ENCODE measurements at places on chromosomes 3 and 15. TPM values are rescaled to one million over a fixed set of nuclear protein-coding genes. Genes with fewer than 3 reads are reported as not detected.

Gene ADGRG7
- not detected for polyA plus RNA-seq

Gene CLRN1
- polyA plus RNA-seq: not detected

Gene EPHA6
- polyA plus RNA-seq: not detected

Gene GALNT15
- 8.0 TPM for polyA plus RNA-seq

Gene BLM
- 5.8 TPM for polyA plus RNA-seq

Gene CCDC54
- not detected for polyA plus RNA-seq

DNA sequence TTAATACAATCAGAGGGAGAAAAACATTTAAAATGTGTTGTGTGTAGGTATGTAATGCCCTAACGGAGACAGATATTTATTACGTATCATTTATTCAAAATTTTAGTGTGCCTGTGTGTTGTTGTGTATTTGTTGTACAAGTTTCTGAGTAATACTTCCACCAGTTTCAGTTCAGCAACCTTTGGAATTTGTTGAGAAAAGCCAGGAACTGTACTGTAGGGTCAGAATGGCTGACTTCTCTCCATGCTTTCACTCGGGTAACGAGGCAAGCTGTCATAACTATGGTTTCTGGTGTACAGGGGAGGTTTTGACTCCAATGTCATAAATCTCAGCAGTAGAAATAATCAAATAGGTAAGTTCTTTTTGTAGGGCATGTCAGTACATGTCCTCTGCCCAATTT, 23.8 kb upstream of the CNTN6 start:
- no peak for DNase-seq

- DNase-seq: peak; percentile 56
Measured at GRCh38 chr15:89912674-89913396, at the start of gene ARPIN. TSS of gene ARPIN (minus strand) at chr15:89912952. CDS start at chr15:89912835, 117 bp downstream.

GRCh38 chr3:169103951-169104941, 559.3 kb downstream of the MECOM start:
- DNase-seq: no peak

- no peak for DNase-seq
Measured at GRCh38 chr3:189664311-189664710, 33.1 kb downstream of the TP63 start.

- DNase-seq: no peak
Measured at GRCh38 chr3:121595765-121596406, 2.7 kb downstream of the FBXO40 start.

DNA sequence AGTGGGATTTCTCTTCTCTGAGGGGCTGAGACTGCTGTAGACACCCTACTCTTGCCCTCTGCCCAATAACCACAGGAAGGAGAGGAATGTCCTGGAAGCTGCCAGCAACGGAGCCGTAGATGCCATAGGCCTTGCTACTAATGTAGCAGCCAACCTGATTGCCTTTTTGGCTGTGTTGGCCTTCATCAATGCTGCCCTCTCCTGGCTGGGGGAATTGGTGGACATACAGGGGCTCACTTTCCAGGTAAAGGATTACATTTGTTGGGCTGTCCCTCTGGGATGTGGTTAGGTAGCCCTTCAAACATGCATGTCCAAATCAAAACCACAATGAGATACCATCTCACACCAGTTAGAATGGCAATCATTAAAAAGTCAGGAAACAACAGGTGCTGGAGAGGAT, 16.1 kb downstream of the SLC28A2 start:
- no peak for DNase-seq

GRCh38 chr3:127735767-127736693, 63.3 kb downstream of the ABTB1 start:
- DNase-seq: no peak

- DNase-seq: no peak
Measured at GRCh38 chr3:186909078-186909853, 21.1 kb upstream of the ST6GAL1 start.

DNA sequence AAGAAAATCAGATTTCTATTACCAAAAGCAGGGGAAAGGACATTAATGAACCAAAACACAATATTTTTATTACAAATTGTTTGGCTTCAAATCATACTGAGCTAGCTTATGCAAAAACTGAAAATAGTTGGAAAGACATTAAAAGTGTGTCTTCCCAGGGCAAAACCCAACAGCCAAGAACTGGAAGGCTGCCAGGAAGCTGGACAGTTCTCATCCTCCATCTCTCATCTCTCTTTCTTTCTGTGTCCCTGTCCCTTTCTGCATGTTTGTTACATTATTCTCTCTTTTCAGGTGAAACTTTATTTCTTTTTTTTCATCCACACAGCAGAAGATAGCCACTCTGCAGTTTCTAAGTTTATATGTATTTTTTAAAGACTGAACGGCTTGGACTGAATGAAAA, 41.1 kb upstream of the SNTN start:
- DNase-seq: no peak

- no peak for DNase-seq
Measured at GRCh38 chr3:162540421-162540820, 1043.8 kb downstream of the OTOL1 start.

DNA sequence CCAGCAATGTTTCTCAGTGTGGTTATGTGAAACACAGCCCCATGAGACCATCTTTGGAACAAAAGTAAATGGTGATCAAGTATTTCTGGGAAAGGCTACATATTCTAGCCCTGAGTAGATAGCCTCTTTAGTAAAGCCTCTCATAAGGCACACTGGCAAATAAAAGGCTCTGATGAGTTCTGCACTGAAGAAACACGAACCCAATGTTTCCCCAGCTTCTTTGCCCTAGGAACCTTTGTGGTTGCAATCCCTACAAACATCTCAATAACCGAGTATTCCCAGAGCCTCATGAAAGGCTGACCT, 41.8 kb downstream of the RAB6B start:
- no peak for DNase-seq

GRCh38 chr3:81261996-81262395, 499.4 kb downstream of the GBE1 start:
- DNase-seq: no peak

DNA sequence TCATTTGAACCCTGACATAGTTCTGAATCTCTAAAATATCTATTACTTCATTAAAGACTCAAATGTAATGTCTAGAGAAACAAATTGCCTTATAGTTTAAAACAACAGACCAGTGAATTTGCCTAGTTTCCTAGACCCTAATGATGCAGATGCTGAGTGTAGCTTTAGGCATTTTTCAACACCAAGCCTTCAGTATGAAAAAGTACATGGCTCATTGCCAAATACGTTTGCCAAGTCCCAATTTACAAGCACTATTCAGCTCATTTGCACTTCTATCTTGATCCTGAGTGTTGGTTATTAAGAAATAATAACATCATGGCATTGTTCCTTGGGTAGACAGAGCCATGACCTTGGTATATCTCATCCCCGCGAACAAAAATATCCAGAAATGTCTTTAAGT, 46.8 kb downstream of the EOMES start:
- no peak for DNase-seq

DNA sequence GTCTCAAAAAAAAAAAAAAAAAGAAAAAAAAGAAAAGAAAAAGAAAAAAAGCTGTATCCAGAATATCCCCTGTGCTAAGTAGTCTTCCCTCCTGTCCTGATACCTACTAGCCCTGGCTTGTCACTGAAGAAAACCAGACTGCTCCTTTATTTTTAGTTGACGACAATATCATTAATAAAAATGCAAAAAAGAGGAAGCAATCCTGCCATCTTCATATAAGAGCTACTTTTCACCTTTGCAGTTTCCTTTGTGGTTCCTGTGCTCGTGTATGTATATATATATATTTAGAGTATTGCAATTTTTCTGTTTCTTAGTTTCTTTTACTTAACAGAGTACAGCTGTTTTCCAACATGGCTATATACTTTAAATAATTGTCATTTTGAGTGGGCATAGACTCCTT, 13.6 kb downstream of the C3orf20 start:
- no peak for DNase-seq

DNA sequence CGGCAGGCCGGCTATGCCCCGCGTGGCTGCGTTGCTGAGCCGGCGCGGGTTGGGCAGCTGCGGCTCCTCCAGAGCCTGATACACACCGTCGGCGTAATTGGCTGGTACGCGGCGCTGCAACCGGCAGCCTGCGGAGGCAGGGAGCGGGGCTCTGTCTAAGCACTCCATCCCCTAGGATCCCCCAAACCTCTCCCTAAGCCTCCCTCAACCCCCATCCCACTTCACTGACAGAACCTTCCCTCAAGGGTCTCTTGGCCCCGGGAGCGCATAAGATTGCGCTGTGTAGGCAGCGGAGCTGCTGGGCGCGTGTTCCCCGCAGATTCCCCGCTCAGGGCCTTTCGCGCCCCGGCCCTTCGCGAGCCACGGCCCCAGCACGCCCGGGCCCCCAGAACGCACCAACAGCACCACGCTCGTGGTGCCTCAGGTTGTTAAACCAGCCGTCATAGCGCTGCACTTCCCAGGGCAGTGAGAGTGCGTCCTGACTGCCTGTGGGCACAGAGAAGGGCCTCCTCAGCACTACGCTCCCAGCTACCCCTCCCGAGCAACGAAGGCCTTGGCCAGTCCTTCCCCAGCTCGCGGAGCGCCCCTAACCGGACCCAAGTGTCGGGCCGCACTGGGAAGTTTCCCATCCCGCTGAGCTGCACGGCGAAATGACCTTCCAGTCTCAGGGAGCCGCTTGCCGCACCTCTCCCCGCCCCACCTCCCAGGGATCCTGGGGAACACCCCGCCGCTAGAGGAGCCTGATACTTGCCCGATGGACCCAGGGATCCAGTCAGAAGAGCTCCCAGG, 1.2 kb downstream of the DUOX2 start:
- no peak for DNase-seq

DNA sequence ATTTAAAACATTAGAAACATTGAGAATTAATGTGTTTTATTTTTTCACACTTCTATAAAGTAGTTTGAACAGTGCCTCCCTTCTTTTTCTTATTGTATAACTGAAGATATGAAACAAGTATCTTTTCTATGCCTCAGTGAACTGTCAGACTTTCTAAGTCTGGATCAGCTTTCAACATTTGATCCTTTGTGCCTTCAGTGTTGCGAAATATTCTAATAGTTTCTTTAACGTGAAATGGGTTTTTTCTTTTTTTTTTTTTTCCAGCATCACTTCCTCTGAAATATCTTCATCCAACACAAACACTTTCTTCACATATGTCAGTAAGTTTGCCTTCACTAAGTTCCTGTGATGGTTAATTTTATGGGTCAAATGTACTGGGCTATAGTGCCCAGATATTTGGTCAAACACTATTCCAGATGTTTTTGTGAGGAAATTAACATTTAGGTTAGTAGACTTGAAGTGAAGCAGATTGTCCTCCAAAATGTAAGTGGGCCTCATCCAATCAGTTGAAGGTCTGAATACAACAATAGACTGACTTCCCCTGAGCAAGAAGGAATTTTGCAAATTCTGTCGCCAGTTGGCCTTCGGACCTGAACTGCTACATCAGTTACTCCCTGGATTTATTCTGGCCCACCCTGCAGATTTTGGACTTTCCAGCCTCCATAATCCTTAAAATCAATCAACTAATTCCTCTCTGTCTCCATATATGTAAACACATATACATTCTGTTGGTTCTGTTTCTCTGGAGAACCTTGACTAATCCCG, 6.4 kb upstream of the CPOX start:
- no peak for DNase-seq
